ENCODE measurements at places on chromosomes 11 and 22. TPM values are rescaled to one million over a fixed set of nuclear protein-coding genes. Genes with fewer than 3 reads are reported as not detected.

The LMO2 gene
- total RNA-seq, result 7.2 TPM

DNA sequence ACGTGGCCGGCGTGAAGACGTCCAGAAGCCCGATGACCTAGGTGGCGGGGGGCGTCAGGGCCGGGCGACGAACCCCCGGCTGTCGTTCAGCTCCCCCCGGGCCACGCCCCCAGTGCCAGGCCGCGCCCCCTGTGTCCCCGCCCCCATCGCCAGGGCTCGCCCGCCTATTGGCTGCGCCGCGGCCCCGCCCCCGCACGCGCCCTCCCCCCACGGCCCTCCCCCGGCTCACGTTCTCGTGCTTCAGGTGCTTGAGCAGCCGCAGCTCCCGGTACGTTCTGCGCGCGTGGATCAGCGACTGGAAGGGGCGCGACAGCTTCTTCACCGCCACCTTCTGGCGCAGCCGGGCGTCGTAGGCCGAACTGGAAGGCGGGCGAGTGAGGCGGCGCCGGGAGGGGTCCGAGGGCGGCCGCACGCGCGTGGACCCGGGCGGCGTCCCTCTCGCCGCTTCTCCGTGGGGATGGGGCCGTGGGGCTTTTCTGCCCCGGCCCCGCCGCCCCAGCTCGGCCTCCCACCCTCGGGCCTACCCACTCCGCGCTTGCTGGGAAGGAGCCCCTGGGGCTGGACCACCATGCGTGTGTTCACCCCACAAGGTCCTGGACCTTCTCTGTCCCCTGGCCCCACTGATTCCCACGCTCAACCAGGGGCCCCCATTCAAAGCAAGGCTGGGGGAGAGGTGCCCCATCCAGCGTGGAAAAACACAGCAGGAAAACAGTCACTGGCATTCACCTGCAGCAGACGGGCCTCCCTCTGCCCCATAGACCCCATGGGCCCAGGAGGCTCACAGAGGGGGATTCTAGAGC, 2.4 kb downstream of the MAPK11 start:
- peak; percentile 73 for DNase-seq

- DNase-seq, result no peak
These were observed 544 bp downstream of the C11orf91 start for GRCh38 chr11:33700063-33700501.

GRCh38 chr22:43440556-43440955, 28.7 kb downstream of the MPPED1 start:
- DNase-seq, result no peak

The SMTNL1 gene
- total RNA-seq, result not detected

DNA sequence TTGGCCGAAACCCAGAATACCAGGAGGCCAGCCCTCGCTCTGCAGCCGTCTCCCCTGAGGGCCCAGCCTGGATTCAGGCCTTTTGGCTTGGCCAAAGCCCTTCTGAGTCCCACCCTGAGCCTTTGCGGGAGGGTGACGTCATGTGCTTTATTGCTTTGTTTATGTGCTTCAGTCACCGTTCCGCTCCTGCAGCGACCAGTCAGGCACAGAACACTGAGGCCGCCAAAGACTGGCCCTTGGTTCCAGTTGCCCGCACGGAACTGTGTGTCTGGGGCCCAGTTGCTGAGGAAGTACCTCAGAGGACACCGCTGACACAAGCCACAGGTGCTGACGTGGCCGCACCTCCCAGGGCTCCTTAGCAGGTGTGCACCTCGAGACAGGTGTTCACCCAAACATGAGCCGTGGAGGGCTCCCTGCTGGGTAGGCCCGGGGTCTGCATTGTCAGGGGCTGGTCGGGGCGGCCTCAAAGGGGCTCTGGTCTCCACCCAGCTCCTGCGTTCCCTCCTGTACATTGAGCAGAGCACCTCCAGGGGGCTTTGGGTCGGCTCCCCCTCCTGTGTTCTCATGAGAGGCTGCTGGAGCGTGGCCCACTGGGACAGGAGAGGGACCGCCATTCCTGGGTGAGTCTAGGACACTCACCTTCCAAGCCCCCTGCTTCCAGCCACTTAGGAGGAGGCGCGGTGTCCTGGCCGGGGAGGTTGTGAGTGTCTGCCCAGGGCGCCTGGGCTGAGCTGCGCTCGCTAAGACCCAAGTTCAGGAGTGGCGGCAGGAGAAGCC, 376.8 kb downstream of the TBC1D22A start:
- no peak for DNase-seq

The SLC6A5 gene
- not detected for total RNA-seq

The PLEKHB1 gene
- total RNA-seq, result 12.3 TPM

- DNase-seq, result no peak
These were observed 24.8 kb upstream of the LINC01488 start for GRCh38 chr11:69456712-69457111.

DNA sequence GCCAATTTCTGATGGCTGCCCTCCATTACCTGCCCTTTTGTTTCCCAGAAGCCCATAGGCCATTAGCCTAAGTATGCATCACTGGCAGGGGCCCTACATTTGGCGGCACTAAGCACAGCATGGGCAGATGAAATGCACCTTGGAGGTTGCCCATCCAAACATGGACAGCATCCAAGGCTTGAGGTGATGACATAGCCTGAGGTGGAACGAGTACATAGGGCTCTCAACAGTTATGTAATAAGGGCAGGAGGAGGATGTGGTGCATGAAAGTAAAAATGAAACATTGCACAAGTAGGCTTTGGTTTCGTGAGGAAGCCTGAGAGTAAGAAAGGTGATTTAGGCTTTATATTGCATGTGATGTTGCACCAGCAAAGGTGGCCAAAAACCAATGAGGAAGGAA, 148.1 kb downstream of the FAM76B start:
- no peak for DNase-seq

The ACR gene
- total RNA-seq, result 0.80 TPM

GRCh38 chr11:90803366-90803765, 580.5 kb upstream of the CHORDC1 start:
- no peak for DNase-seq

DNA sequence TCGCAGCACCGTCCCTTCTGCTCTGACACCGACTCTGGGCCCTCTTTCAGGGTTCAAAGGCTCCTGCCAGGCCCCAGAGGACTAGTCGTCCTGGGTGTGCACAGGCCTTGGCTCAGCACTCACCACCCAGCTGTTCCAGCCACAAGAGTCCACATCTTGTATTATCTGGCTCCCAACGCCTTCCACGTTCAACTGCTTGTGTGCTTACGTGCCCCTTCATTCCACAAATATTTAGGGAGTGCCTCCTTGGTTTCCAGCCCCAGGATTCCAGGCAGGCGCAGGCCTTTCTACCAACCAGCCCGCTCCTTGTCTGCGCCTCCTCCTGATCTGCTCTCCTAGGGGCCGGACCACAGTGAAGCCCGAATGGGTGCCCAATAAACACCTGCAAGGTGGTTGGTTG, 70.9 kb downstream of the SCUBE1 start:
- DNase-seq, result no peak
